ENCODE measurements at places on chromosomes 2 and 18.

DNA sequence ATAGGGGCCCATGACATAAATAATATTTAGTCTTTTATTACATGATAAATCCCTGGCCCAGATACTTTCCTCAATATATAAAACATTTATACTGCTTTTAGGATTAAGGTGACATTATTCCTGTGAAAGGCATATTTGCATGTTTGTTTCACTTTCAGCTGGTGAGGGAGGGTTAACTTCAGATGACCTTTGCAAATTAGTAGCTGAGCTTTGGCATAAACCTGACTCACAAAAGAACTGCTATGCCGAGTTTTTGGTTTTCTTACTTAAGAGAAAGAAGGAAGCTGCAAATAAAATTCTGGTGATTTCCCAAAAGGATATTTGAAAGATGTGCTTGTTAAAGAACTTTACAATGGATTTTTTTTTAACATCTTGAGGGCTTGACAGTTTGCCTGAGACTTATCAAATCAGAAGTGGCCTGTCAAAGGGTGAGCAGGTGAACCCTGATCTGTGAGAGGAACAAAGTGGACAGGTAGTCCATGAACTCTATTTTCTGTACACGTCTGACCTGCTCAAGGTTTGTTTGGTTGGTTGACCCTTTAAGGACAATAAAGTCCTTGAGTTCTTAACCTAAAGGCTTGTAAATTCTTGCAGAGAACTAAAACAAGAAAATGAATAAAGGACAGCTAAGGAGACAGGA lies 93.5 kb downstream of the FAM124B start:
- DNase-seq = no peak

DNA sequence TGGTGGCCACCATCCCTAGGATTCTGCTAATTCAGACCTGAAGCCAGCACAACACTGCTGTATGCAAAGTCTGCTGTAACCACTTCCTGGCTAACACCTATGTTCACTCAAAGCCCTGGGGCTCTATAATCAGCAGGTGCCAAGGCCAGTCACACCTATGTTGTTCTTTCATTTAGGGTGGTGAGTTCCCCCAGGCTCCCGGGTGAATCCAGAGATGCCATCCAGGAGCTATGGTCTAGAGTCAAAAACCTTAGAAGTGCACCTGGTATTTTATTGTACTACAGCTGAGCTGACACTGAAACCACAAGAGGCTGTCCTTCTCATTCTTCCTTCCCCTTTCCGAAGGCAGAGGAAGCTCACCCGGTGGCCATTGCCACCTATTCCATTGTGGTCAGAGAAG lies 46.2 kb upstream of the CCDC141 start:
- no peak for DNase-seq

DNA sequence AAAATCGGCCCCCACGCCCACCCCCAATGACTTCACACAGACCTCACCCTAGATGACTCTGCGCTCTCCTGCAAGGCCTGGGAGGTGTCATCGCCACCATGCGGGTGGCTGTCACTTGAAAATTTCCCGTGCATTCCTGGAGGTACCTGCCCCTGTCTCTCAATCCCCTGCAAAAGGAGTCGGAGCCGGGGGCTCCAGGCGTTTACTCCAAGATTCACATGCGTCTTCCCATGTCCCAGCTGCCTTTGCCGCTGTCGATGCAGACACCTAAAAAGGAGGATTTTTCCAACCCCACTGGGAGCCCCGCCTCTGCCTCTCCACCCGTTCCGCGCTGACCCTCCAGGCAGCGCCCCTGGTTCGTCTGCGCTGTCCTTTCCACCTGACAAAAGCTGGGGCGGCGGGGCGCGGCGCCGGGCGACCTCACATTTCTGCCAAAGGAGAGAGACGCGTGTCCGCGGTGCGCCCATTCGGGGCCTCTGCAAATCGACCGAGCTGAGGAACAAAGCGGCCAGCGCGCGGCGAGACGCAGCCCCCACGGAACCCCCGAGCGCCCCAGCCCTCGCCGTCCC lies 667 bp downstream of the REEP1 start:
- no peak for DNase-seq

- no peak for DNase-seq
Observed at GRCh38 chr2:204335451-204336058, 209.7 kb upstream of the PARD3B start.

Data from stimulated activated CD4-positive, alpha-beta T cell treated with anti-CD3 and anti-CD28 coated beads, Interleukin-2, amount 100 ng/mL, for 4 hours (primary cell).